ENCODE measurements at places on chromosomes 2 and 18. TPM values are rescaled to one million over a fixed set of nuclear protein-coding genes. Genes with fewer than 3 reads are reported as not detected.

SNED1 gene
- 2.5 TPM for total RNA-seq

OTOS gene
- total RNA-seq = not detected

PDE1A gene
- not detected for total RNA-seq

CBLN2 gene
- not detected for total RNA-seq

SLC5A7 gene
- total RNA-seq = not detected

TSHZ1 gene
- total RNA-seq = 13.5 TPM

ACOXL gene
- 0.83 TPM for total RNA-seq

ZNF385B gene
- not detected for total RNA-seq

PROKR1 gene
- not detected for total RNA-seq

ADRA2B gene
- total RNA-seq = 0.12 TPM

CLIP4 gene
- 24.5 TPM for total RNA-seq

C2orf81 gene
- 1.9 TPM for total RNA-seq

TMEM182 gene
- total RNA-seq = 2.1 TPM

TTN gene
- total RNA-seq = 1.7 TPM

KIAA2012 gene
- total RNA-seq = not detected

PAX3 gene
- not detected for total RNA-seq

KCNIP3 gene
- not detected for total RNA-seq

LCT gene
- 0.41 TPM for total RNA-seq

RNF103 gene
- total RNA-seq = 13.6 TPM

ALK gene
- not detected for total RNA-seq

CEBPZOS gene
- total RNA-seq = 45.3 TPM

GDF7 gene
- total RNA-seq = 0.10 TPM

IAH1 gene
- total RNA-seq = 78.6 TPM

GAD1 gene
- total RNA-seq = 5.3 TPM

RBKS gene
- total RNA-seq = 0.76 TPM

SAG gene
- total RNA-seq = 0.32 TPM

GBX2 gene
- total RNA-seq = not detected

TCF7L1 gene
- not detected for total RNA-seq

PRKCE gene
- 11.7 TPM for total RNA-seq

MOGAT1 gene
- not detected for total RNA-seq

PRKAG3 gene
- not detected for total RNA-seq

POTEJ gene
- total RNA-seq = not detected

PPP1CB gene
- total RNA-seq = 262 TPM

KIF1A gene
- 0.66 TPM for total RNA-seq

RMDN2 gene
- total RNA-seq = 1.3 TPM

EFHD1 gene
- 0.13 TPM for total RNA-seq

STAM2 gene
- 18.6 TPM for total RNA-seq

MDH1B gene
- 0.20 TPM for total RNA-seq

WNT6 gene
- not detected for total RNA-seq

GALNT3 gene
- total RNA-seq = 4.8 TPM

EMILIN1 gene
- 1.5 TPM for total RNA-seq

DLGAP1 gene
- total RNA-seq = 0.36 TPM

KCNF1 gene
- not detected for total RNA-seq

FBXO48 gene
- total RNA-seq = 1.4 TPM

LINC00305 gene
- not detected for total RNA-seq

REEP1 gene
- total RNA-seq = 0.26 TPM

TFCP2L1 gene
- total RNA-seq = 0.02 TPM

ACMSD gene
- total RNA-seq = not detected

OSR1 gene
- not detected for total RNA-seq

NIFK gene
- total RNA-seq = 150 TPM

Measured in activated T-helper 1 cell treated with anti-CD3 and anti-CD28 coated beads, Interleukin-12 subunit alpha, Interleukin-12 subunit beta, Interleukin-2, Interleukin-4 antibody, amounts not matched to agents 30 ng/mL and 10 ng/mL and 1 ng/mL, durations not matched to agents 14 hours and 24 hours and 36 hours (primary cell).